ENCODE measurements at places on chromosomes 7 and 10.

DNA sequence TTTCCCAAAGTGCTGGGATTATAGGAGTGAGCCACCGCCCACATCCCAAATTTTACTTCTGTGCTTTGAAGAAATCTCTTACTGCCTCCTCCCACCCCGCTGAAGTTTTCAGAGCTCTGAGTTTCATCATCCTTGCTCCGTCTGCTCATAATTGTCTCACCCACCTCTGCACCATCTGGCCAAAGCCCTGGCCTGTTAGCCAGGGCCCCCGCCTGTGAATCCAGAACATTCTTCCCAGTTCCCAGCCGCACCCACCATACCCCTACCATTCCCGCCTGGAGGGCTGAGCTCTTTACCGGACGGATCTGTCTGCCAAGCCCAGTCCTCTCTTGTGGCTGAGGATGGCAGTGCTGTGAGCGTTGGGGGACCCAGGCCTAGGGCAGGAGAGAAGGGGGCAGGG lies 14.5 kb downstream of the SSC4D start:
- DNase-seq, result no peak

- DNase-seq, result no peak
These were observed 75.8 kb downstream of the ZMIZ1 start for GRCh38 chr10:79144351-79145173.

DNA sequence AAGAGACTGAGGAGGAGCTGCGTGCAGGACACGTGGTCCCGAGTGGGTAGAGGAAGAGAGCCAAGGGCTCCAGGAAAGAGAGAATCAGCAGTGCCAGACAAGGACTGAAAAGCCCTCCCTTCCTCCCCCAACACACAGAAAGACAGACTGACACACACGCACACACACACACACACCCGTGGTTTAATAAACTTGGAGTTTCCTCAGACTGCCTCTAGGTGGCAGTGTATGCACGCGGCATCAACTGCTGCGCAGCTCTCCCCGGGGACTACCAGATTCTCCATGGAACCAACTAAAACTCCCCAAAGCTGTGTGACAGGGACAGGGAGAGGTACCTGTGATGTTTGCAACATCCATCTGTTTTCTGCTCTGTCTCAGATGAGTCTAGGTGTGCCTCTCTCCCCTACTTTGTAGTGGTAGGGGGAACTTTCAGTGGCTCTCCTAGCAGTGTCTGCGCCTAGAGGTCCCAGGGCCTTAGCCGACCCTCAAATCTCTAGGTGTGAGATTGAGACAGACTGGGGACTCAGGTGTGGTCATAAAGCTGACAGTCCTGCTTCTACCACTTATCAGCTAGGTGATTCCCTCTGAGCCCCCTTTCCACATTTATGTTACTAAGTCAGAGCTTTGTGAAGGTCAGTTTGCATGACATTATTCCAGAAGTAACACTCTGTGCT lies 9.3 kb upstream of the TSPAN14 start:
- DNase-seq, result no peak

GRCh38 chr10:91745090-91745831 lies 53.0 kb upstream of the TNKS2 start:
- DNase-seq, result no peak

DNA sequence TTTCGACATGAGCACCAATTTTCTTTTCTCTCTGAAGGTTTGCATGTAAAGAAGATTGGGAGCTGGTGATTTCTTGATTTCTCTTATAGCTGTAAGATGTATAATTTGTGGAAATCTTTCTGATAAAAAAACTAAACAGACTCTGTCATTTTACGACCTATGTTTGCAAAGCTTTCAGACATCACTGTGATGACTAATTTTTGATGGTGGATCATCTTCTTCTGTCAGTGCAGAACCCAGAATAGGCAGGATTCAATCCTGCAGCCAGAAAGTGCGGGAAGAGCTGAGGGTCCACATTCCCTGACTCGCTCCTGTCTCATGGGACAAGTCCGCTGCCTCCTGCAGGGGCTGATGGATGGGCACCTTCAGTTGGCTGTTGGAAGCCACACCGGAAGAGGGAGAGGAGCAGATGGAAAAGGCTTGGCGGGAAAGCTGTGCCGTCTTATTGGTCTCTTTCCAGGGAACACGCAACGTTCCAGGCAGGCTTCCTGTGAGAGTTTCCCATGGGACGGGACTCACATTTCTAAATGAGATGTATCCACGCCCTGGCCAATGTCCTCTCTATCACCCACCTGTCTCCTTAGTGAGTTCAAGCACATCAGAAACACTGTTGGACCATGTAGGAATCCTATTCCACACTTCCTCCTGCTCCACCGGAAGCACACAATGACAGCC lies 186.9 kb downstream of the PRPF18 start:
- DNase-seq, result no peak

- no peak for DNase-seq
These were observed 1250.9 kb upstream of the CELF2 start for GRCh38 chr10:9766762-9767161.

DNA sequence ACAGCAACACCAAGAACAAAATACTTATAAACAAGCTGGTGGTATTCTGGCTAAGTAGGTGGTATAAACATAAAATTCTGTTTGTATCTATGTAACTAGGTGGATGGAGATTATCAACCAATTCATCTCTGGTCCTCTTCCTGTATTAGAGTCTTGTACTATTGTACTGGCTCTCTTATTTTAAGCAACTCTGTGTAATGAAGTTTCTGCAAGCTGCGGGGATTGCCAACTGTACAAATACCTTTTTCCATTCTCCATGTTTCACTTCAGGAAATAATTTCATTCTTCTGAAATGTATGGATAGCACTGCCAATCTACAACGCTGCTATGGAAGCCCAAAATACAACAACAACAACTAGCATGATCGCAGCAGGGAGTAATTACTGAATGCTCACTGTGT lies 44.8 kb downstream of the JAZF1 start:
- DNase-seq, result no peak

Data from stimulated activated CD8-positive, alpha-beta memory T cell treated with anti-CD3 and anti-CD28 coated beads, Interleukin-7, amount 100 ng/mL, for 24 hours (primary cell).